Fibroblast of upper back skin (primary cell): ENCODE measurements at places on chromosomes 13 and 19.

DNA sequence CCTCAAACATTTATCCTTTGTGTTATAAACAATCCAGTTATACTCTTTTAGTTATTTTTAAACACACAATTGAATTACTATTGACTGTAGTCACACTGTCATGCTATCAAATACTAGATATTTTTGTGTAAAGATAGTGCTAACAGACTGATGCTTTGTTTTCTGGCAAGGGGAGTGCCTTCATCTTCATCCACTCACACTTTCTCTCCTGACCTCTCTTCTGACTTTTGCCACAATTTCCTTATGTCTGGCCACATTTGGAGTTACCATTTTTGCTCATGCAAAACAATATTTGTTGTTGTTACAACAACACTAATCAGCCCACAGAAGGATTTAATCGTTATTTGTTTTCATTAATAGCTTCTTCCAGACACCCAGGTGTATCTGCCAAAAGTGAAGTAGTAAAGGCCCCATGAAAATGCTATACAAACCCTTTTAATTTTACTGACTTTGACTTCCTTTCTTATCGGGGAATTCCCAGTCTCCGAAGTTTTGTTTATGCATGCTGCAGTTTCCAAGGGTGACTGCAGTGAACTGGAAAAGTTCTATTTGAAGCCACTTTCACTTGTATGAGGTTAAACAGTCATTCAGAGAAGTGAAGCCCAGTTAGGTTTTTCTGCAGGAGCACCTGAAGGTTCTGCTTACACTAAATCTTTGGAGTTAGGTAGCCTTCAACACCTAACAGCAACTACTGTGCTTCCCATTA lies 66.1 kb upstream of the FRY start:
- no peak for DNase-seq

- DNase-seq: no peak
These were observed 1.7 kb upstream of the LYL1 start for GRCh38 chr19:13104360-13104847.

DNA sequence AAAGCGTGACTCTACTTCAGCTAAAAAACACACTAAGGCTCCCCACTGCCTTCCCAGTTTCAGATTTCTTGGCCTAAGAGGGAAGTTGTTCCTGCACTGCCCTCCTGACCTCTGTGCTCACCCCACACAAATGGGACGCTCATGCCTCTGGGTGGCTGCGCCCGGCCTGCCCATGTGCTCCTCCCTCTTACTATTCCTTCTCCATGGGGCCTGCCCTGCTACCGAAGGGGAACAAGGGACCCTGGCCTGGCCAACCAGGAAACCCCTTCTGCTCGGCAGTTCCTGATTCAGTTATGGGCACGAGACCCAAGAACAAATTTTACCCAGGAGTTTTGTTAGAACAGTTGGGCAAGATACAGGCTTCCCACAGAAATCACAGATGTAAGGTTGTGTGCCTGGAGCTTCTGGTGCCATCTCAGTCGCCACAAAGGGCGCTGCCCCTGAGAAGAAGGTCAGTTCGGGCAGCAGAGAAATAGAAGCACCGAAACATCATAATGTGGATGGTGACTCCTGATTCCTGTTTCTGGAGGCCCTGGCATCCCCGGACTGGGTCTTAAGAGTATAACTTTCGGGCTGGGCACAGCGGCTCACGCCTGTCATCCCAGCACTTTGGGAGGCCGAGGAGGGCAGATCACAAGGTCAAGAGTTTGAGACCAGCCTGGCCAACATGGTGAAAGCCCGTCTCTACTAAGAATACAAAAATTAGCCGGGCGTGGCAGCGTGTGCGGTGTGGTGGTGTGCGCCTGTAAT lies 5.4 kb upstream of the PLPP2 start:
- DNase-seq: no peak

GRCh38 chr13:74838096-74838495 lies 643.9 kb downstream of the TBC1D4 start:
- no peak for DNase-seq

DNA sequence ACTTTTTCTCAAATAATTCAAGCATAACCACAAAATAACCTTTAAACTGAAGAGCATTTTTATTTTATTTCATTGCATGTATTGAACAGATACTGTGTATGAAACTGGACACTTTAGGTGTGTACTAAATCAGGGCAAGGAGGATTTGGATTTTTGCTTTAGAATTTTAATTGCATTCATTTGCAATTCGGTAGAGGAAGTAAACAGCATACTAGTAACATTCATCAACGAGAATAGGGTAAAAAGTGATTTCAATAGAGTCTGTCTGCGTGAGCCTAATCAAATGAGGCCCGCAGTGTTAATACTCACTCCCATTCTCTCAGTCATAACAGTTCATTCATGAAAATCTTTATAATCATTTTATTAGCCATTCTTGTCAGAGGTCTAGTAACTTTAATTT lies 200.2 kb downstream of the SPRY2 start:
- DNase-seq: peak; percentile 29
